ENCODE measurements at places on chromosomes 1 and 21.

DNA sequence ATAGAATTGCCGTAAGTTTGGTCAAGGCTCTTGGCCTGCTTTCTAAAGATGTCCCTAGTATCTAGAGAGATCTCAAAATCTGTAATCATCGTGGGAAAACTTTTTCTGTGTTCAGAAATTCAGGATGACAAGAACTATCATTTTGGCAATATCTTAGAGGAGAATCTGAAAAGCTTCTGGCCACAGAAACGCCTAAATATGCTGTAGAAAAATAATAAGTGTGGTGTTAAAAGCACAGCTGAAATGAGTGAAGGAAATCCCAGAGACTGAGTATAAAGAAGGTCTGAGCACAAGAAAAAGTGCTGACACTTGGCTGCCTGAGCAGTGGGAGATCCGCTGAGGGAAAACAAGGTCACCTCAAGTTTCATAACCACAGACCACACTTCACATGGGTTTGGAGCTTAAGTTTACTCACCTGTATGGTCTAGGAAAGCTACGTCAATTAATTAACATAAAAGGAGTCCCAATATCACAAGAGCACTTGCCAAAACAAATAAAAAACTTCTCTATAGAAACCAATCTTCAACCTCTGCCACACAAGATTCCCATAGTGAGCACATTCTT is 235.2 kb upstream of the IRF2BP2 start:
- no peak for DNase-seq

DNA sequence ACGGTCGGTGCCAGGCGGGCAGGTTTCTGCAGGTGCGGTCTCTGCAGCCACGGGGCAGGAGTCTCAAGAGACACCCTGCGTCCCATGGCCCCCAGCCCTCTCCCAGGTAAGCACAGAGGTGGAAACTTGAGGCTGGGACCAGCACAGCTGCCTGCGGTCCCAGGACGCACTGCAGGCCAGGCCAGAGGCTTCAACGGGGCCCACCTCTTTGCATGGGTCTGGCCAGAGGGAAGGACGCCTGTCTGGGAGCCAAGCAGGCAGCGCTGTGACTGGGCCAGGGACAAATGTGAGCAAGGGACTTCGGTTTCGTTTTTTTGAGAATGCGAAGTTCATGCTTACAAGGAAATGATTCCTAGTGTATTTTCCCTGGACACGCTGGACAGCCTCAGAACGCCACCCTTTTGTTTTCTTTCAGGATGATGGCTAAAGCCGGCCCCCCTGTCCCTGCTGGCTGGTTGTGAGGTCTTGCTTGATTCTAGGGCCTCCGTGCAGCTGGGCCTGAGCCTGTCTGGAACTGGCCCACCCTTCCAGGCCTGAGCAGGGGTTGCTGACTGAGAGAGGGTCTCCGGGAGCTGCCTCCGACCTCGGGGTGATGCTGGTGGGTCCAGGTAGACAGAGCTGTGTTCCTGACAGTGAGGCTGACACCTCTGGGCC is 38.3 kb downstream of the MORN1 start:
- no peak for DNase-seq

GRCh38 chr1:58318157-58319005 is 228.1 kb downstream of the OMA1 start:
- no peak for DNase-seq

GRCh38 chr1:229940684-229941083 is 126.4 kb upstream of the GALNT2 start:
- no peak for DNase-seq

DNA sequence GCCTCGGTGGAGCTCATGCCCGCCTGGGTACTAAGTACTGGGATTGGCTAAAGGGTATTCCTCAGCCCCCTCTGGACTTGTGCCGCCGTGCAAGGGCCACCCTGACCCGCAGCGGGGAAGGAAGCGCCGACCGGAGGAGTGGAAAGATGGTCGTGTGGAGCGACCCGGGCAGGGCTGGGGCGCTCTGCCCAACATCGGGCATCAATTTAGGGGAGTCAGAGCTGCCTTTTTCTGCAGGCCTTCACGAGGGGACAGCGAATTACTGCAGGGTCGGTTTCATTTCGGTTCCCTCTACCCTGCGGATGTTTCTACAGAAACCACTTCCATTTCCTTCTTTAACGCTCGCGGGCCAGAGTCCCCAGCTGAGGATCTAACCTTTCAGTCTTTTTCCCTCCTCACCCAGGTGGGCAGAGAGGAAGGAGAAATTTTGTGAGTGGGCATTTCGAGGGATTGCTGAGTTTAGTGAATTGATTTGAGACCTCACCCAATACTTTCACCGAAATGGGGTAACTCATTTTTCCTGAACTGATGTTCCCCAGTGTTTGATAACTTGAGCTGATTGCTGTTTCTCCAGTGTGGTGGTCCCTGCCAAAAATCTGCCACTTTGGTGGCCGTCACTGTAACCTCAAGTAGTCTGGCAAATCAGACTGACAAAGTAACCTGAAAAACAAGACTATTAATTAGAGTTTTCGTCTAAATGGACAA is 1.1 kb downstream of the TOR1AIP1 start:
- DNase-seq, result peak; percentile 79

- no peak for DNase-seq
Measured at GRCh38 chr21:40433538-40433937, 413.4 kb downstream of the DSCAM start.

DNA sequence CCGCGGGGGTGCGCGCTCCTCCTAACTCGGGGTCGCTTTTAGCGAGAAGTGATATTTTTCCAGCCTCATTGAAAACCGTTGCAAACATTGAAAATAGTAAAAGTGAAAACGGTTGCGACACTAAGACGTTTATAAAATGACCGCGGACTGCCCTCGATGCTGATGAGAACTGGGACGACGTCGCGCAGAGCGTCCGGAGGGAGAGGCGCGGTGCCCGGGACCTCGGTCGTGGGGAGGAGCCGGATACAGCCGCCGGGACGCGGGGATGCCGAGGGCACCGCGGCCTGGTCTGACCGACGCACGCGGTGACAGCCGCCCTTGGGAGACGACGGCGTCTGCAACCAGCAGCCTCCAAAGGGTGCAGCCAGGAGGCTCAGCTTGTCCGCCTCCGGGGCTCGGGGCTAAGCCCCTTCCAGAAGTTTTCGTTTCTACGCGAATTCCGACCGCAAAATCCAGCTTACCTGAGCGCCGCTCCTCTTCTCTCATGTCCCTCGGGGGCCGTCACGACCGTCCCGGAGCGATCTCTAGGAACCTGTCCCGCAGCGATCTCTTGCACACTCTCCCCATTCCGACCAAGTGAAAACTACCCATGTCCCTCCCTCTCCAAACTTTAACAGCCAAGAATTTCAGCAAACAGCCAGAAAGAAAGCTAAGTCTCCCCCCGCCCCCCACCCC is 144.4 kb upstream of the ETS2 start:
- DNase-seq, result no peak

- no peak for DNase-seq
Measured at GRCh38 chr1:36304970-36305914, 926 bp upstream of the SH3D21 start.

- DNase-seq, result no peak
Measured at GRCh38 chr1:25020851-25021590, 90.9 kb upstream of the RUNX3 start.

DNA sequence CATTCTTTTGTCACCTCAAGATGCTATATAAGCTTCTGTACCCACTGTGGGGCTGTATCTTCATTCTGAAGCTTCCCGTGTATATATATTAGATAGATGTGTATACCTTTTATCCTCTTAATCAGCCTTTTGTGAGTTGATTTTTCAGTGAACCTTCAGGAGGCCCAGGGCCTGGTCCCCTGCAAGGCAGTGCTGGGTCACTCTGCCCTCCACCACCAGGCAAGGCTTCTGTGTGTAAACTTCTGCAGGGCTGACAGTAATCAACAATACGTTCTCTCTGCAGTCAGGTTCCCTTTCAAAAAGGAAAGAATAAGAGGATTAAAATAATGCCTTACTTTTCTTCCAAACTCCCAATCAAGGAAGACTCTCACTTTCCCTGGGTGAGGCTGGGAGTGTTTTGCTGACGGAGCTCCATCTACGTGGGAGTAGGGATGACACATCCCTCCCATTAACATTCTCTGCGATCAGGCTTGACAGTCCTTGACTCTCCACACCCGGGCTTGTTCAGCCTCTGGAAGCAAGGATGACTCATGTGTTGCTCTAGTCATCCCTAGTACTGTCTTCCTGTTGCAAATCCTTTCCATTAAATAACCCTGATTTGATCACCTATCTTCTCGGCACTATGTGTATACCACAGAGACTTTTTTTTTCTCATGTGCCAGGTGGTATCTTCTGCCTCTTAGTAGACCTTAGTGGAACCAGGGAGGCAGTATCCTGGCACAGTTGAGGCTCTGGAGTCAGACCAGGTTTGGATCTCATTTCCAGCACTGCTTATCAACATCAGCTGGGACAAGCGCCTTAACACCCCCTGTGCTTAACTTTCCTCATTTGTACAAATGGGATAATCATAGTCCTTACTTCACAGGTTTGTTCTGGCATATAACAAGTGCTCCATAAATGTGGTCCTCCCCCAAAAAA is 70.3 kb upstream of the KCNK1 start:
- DNase-seq, result no peak

DNA sequence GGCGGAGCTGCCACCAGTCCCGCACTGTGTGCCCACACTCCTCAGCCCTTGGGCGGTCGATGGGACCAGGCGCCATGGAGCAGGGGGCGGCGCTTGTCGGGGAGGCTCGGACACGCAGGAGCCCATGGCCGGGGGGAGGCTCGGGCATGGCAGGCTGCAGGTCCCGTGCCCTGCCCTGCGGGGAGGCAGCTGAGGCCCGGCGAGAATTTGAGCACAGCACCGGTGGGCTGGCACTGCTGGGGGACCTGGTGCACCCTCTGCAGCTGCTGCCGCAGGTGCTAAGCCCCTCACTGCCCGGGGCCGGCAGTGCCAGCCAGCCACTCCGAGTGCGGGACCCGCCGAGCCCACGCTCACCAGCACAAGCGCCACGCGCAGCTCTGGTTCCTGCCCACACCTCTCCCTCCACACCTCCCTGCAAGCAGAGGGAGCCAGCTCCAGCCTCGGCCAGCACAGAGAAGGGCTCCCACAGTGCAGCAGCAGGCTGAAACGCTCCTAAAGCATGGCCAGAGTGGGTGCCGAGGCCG is 267.7 kb downstream of the RYR2 start:
- no peak for DNase-seq

DNA sequence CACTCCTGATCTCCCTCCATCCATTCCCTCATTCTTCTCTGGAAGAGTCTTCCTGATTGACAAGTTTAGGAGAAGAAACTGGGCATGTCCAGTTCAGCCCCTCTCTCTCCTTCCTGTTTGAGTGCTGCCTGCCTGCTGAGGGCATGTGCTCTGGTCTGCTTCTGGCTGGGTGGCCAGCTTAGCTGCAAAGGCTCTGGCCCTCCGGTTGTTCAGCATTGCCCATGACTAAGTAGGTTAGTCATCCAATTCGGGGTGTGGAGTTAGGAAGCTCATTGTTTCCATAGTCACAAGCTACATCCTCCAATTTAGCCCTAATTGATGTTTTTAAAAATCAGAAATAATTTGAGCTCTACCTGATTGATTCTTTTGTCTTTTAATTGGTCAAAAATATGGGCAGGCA is 25.6 kb upstream of the PLA2G2E start:
- no peak for DNase-seq

DNA sequence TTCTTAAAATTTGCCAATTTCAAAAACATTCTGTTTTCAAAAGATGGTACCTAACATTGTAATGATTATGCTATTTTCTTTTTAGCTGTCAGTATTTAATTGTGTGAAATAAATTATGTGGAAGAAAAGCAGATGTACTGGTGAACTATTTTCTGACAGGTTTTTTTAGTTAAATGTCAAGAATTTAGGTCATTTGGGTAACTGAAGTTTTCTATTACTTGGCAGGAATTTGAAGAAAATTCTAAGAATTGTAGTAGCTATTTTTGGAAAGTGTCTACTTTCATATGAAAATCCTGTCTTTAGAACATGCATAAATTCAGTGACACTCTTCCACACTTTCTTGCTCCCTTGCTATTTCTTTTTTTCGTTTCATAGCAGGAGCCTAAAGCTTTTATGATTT is 28.5 kb upstream of the PTPRC start:
- no peak for DNase-seq

DNA sequence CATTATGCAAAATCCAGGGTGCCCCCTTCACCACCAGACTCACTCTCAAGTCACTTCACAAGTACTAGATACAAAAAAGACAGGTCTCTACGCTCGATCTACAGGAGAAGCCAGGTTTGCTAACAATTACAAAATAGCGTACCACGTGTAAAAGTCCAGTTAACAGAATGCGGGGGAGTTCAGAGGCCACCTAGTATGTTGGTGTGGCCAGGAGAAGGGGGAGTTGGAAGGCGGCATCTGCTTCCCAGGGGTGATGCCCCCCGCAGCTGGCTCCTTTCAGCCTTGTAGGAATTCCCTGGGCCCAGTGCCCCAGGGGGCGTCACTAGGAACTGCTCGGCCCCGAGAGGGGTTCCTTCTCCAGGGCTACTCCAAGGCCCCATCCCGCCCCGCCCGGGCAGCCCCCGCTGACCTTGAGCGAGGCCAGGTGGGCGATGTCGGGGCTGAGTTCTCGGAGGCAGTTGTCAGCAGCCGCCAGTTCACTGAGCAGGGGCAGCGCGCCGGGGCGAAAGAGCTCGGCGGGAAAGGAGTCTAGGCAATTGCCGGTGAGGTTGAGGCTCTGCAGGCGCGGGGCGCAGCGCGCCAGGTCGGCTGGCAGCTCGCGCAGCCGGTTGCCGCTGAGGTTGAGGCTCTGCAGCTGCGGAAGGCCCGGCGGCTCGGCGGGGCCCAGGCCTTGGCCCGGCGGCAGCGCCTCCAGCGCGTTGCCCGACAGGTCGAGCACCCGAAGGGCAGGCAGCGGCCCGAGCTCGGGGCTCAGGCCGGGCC is 664 bp downstream of the LRRC47 start:
- DNase-seq, result no peak

DNA sequence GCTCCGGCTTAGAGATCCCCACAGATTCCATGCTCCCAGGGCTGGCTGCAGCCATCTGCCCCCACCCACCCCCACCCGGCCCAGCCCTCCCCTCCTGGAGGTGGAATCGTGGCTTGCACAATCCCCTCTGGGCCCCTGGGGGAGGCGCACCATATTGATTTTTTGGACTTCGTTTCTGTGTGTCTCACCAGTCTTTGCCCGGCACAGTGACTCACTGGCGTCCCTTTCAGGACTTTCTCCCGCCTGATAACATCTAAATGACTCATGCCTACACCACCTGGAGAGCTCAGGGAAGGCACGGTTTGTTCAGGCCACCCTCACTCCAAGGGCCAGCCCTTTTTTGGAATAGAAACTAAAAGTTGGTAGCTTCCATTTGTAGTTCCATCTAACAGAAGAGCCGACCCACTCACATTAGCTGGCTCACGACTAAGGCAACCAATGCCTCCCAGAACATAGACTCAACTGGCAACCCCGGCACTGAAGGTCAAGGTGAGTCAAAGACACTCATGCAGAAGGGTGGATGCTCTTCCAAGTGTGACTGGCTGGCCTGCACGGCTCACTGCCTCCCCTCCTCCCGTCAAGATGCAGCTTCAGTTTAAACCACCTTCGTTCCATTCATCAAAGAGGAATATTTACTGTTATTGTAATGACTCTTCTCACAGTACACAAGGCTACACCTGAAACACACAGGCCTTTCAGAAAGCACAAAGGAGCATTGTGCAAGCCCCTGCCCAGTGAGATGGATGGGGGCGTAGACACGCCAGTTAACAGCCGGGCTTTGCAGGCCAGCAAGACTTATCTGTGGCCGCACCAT is 18.1 kb upstream of the ETS2 start:
- no peak for DNase-seq
